ENCODE measurements at places on chromosomes 5 and 9.
A peak's percentile ranks its signal among the peaks of the same experiment; 100 is the strongest.

GRCh38 chr5:22496666-22497065 is 356.5 kb downstream of the CDH12 start:
- DNase-seq, result no peak

DNA sequence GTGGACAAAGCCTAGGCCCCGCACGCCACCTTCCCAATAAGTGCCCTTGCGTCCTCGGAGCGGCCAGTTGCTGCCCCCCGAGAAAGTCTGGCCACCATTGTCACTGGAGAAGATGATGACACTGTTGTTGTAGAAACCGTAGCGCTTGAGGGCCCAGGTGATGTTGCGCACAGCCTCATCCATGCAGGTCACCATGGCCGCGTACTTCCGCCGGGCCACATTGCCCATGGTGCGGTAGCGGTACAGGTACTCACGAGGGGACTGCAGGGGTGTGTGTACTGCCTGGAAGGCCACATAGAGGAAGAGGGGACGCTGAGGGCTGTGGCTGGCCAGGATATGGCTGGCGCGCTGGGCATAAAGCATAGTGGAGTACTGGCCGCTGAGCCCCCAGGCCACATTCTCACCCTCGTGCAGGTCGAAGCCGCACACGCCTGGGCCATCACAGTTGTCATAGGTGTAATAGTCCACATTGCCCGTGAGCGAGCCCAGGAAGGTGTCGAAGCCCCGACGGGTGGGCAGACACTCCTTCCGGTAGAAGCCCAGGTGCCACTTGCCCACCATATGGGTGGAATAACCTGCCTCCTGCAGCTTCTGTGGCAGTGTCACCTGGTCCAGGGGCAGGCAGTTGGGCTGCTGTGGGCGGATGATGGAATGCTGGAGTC is 4.6 kb downstream of the ARSI start:
- no peak for DNase-seq

- no peak for DNase-seq
Measured at GRCh38 chr9:112664531-112664930, 53.4 kb downstream of the INIP start.

DNA sequence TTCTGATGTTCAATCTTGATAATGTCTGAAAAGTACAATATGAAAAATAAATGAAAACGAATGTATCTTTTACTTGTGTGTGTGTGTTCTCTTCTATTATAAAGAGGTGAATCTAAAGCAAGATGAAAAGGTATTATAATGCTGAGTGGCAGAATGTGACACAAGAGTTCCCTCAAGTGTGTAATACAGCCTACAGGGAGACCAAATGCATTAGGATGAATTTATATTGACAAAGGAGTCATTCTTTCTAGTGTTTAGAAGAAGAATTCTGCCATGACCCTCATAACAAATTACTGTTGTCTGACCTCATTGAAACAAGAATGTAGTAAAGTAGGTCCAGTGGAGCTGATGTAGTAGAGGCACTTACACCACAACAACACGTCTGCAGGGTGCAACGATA is 1119.0 kb upstream of the CDH10 start:
- DNase-seq, result no peak

- no peak for DNase-seq
Measured at GRCh38 chr9:86885232-86885631, 62.1 kb downstream of the GAS1 start.

GRCh38 chr9:111412280-111412679 is 71.9 kb downstream of the ECPAS start:
- no peak for DNase-seq

DNA sequence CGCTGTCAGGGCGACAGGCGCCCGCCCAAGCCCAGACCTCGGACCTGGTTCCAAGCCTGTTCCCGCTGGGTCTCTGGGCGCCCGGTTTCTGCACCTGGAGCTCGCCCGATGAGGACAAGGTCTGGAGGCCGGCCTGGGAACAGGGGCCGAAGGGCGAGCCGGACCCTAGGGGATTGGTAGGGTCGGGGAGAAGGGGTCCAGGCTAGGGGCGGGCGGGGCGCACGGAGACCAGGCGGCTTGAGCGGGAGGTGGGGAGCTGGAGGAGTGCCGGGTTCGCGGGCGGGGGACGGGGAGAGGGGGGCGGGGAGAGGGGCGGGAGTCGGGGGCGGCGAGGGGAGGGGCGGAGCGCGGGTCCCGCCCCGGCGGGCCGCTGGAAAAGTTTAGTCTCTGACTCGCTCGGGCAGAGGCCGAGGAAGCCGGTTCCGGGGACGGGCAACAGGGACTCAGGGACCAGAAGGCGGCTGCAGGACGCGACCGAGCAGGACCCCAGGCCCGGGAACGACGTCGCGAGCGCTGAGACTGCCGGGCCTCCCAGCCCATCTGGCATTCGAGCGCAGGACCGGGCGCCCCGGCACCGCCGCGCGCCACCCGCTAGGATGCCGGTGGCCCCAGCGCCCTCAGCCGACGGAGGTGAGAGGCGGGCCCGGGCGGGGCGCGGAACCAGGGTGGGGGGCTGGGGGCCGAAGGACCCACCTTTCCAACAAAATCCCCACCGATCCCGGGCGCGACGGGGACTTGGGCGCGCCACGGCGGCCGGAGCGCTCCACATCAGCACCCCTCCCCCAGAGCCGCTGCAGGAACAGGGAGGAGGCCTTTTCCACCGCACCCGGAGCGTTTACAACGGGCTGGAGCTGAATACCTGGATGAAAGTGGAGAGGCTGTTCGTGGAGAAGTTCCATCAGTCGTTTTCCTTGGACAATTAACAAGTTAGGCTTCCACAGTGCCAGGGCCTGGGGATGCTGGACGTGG is at the start of gene S1PR3:
Gene S1PR3 (plus strand): TSS at position 403 of the 969 bp plus-strand sequence. CDS start 9,733 bp downstream, outside the sequence.
- peak; percentile 89 for DNase-seq

- no peak for DNase-seq
Measured at GRCh38 chr5:402615-403359, 40.2 kb upstream of the EXOC3 start.

DNA sequence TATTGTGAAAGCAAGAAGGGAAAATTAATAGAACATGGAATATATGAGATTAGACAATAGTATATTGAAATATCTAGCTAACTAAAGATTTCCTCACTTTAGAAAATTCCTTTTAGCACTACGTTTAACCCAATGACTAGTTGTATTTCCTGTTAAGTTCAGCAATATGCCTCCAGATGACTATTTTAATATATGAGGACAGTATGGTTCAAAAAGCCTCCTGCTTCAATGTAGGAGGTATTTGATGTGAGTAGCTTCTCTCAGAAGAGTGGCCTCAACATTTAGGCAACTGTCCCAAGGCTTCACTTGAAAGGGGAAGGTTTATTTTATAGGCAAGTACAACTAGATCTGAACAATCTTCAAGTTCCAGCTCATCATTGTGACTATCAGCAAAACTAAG is 2.0 kb upstream of the MEF2C start:
- DNase-seq, result no peak

GRCh38 chr5:2096887-2097505 is 214.3 kb upstream of the IRX4 start:
- no peak for DNase-seq

GRCh38 chr5:172362755-172363154 is 79.2 kb upstream of the UBTD2 start:
- no peak for DNase-seq

GRCh38 chr9:115625251-115625650 is 507.3 kb upstream of the TNC start:
- no peak for DNase-seq

- no peak for DNase-seq
Measured at GRCh38 chr9:135030566-135031226, 56.8 kb upstream of the OLFM1 start.

GRCh38 chr9:95157481-95158151 is 159.9 kb downstream of the FANCC start:
- DNase-seq, result peak; percentile 61

DNA sequence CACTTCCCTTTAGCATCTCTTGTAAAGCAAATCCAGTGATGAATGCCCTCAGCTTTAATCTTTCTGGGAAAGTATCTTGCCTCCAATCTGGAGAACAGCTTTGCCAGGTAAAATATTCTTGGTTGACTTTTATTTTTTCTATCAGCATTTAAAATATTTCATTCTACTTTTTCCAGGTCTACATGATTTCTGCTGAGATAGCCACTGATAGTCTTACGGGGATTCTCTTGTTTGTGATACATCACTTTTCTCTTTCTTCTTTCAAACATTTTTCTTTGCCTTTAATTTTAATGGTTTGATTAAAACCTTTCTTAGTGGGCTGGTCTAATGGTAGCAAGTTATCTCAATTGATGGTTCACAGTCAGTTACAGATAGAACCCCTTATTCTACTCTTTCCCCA is 33.9 kb upstream of the FAM120A start:
- no peak for DNase-seq

GRCh38 chr5:113807427-113807991 is 294.0 kb downstream of the YTHDC2 start:
- DNase-seq, result peak; percentile 49

DNA sequence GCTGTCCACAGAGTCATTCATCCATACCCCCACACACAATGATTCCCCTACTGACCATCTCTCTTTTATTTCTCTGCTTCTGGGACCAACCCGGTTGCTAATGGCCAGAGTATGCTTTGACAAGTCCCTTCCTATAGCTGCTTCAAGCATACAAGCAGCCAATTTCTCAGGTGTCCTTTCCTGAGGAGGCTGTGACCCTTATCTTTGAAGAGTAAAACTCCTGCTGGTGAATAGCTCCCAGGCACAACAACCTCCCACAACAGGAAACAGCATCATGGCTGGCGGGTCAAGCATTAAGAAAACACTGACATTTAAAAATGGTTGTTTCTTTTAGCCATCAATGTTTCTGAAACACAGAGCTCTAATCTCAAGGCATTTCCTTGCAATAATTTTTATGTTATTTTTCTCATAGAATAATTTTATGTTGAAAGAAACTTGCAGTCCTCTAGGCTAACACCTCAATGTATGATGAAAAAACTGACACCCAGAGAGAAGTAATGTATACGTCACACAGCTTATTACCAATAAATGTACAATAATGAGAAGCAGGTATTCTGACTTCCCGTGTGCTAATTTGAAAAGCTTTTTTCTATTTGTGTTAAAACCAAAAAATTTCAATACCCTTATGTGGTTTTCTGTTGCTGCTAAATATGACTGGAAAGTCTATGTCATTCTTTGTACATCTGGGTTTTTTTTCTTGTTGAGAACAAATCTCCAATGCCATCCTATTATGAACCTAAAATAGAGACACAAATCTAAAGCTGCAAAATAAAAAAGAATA is 7.5 kb upstream of the PAM start:
- DNase-seq, result no peak

DNA sequence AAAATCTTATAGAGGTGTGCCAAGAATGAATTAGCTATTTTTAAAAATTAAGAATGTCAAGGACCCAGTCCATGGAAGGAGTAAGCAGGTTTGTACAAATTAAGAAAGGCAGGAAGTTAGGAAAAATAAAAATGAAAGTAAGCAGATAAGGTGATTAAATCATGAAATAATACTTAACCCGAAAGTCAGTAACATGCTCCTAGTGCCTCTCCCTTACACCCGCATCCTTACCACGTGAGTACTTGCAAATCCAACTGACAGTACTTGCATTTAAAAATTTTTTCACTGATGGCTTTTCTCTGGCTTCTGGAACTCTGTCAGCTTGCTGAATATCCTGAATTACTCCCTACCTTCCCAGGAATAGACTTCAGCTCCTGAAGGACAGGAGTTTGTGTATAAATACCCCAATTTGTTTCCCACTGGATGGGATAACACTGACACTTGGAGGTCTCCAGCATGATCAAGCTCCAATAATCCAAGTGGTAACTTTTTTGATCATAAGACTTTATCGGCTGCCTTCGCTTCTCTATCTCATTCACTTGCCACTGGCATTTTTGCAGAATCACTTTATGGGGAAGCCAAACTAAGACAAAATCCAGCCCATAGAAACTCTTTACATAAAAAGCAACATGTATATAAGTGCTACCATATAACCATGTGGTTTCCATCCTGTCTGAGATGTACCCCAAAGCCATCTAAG is 41.6 kb upstream of the RICTOR start:
- no peak for DNase-seq

DNA sequence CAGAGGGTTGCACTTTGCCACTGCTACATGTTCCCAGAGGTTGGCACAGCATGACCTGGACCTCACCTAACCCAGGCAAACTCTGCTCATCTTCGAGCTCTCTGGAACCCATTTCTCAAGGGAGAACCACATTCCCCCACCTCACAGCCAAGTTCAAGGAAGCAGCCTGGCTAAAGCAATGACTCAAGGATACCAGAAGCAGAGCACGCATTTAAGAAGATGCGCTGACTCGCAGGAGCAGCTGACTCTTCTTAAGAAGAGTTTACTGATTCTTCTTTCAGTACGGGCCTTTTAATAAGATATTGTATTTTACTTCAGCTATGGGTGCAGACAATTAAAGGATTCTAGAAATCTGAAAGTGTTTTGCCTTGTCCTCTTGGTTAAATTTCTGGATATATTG is 4.1 kb upstream of the SEMA5A start:
- DNase-seq, result no peak

DNA sequence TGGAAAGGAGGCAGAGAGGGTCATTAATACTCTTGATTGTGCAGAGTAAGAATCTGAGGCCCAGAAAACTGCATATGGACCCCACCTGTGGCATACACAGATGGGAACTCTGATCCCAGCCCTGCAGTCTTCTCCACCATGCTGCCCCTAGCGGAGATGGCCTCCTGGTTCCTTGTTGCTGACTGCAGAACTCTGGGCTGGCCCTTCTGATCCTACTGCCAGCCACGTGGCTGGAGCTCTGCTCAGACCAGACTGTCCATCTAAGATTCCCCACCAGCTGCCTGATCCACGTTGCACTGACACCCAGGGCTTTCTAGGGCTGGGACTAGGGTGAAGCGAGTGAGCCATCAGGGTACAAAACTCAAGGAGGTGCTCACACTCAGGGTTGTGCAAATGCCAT is 245.7 kb upstream of the NR4A3 start:
- DNase-seq, result no peak

GRCh38 chr5:80804332-80804731 is 149.5 kb upstream of the DHFR start:
- DNase-seq, result no peak

DNA sequence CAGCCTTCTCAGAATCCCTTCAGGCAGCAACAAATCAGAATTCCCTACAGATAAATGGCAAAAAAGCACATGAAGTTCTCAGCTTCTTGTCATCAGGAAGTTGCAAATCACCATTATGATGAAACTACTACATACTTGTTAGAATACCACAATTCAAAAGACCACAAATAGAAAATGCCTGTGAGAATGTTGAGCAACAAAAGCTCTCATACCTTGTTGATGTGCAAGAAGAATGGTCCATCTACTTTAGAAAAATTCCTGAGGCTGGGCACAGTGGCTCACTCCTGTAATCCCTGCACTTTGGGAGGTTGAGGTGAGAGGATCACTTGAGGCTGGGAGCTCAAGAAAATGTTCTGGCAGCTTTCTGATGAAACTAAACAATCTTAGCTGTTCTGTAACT is 278.1 kb downstream of the ICE1 start:
- DNase-seq, result no peak

- DNase-seq, result no peak
Measured at GRCh38 chr5:142484821-142485387, 160.1 kb upstream of the SPRY4 start.

DNA sequence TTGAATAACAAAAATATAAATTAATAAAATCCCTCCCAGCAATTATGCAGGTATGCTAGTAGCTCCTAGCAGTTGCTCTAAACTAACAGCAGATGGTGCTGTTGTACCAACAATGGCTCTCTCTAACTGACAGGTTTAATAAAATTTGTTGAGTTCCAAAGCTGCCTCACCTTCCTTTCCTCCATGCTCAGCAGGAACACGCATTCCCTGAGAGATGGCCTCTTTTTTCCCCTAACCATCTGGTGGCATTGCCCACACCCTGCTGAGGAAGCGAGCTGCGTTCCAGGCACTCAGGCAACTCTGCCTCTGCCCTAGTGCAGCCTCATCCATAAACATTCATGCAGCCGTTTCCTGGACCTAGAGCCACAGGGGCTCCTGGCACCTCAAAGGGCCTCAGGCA is 106.2 kb downstream of the KLHL3 start:
- DNase-seq, result peak; percentile 81

All from GM03348 (cell line).